T-cell (primary cell): ENCODE measurements at places on chromosomes 6 and 20.

GRCh38 chr6:53065266-53066076 is at the start of gene FBXO9:
Gene FBXO9 (plus strand): TSS chr6:53065404. CDS start chr6:53065790, 386 bp downstream.
- no peaks in the 10 kb centered on the region for H3K27me3 ChIP-seq
- peak; percentile 69 for DNase-seq
- no peaks in the 10 kb centered on the region for H3K36me3 ChIP-seq
- peak within 1 kb of the TSS; percentile 84 for H3K27ac ChIP-seq

GRCh38 chr6:63415286-63415685 is 95.5 kb upstream of the LGSN start:
- no peak overlapping the region for H3K27ac ChIP-seq
- no peaks in the 10 kb centered on the region for H3K4me1 ChIP-seq
- H3K36me3 ChIP-seq: no peaks in the 10 kb centered on the region
- no peaks in the 10 kb centered on the region for H3K27me3 ChIP-seq

GRCh38 chr20:49981218-49982071 is 1.3 kb upstream of the SNAI1 start:
- H3K27me3 ChIP-seq: peaks cover 30% of the 10 kb centered on the region
- H3K4me1 ChIP-seq: peaks cover 3% of the 10 kb centered on the region
- H3K36me3 ChIP-seq: no peaks in the 10 kb centered on the region
- no peak for DNase-seq

DNA sequence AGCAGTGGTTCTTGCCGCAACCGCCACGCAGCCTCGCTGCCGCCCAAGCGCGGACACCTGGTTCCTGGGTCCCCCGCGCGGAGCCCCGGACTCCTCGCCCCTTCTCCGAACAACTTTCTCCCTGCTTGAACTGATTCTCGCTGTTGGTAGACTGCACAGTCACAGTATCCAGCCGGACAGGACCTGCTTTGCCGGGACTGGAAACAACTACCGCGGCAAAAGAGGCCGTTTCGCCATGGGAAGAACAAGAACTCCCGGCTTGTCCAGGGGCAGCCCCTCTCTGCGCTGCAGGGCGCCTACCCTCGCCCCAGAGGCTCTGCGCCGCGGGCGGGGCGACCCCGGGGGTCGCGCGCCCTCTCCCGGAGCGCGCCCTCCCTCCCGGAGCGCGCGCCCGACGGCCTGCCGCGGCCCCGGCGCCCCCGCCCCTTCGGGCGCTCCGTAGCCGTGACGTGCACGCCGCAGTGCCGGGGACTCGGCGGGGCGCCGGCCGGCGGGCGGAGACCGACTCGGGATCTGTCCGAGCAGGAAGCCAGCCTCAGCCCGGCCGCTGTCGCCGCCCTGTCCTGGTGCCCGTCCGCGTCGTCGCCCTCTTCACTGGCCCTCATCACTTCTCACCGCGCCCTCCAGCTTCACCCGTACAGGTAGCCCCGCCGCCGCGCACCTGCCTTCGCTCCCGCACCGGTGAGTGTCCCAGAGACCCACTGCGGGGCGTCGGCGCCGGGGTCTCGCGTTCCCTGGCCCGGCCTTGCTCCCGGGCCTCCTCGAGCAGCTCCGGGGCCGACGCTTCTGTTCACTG is at the start of gene MYO6:
Gene MYO6 (plus strand): TSS at position 497 of the 796 bp plus-strand sequence. CDS start 68,309 bp downstream, outside the sequence.
- H3K4me3 ChIP-seq: peak within 1 kb of the TSS; percentile 80
- peaks cover 16% of the 10 kb centered on the region for H3K27me3 ChIP-seq
- H3K27ac ChIP-seq: no peak within 1 kb of the TSS
- DNase-seq: peak; percentile 28

DNA sequence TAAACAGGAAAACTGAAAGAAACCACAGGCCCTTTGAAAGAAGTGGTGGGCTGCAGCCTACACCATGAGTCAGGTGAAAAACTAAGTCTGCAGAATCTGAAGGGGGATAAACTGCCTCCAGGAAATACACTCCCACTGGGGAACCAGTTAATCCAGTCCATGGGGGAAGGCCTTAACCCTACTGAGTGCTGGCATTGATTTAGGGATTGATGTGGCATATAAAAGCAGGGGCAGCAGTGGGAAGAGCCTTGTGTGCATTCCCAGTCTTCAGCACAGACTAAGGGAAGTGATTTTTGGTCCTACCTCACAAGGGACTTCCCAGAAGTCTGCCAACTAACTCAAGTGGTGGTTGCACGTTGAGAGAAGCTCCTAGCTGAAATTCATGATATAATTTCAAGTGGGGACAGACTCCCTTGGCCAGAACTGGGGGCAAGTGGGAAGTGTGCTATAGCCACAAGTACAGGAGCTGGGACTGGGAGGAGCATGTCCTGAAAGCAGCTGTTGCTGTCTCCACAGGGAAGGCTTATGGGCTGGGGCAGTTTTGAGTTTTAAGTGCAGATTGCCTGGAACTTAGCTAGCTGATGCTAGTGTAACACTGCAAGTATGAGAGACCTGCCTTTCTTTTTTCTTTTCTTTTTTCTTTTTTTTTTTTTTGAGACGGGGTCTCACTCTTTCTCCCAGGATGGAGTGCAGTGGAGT is 31.2 kb downstream of the CITED2 start:
- DNase-seq: no peak
- no peaks in the 10 kb centered on the region for H3K36me3 ChIP-seq
- H3K4me1 ChIP-seq: peaks cover 10% of the 10 kb centered on the region

DNA sequence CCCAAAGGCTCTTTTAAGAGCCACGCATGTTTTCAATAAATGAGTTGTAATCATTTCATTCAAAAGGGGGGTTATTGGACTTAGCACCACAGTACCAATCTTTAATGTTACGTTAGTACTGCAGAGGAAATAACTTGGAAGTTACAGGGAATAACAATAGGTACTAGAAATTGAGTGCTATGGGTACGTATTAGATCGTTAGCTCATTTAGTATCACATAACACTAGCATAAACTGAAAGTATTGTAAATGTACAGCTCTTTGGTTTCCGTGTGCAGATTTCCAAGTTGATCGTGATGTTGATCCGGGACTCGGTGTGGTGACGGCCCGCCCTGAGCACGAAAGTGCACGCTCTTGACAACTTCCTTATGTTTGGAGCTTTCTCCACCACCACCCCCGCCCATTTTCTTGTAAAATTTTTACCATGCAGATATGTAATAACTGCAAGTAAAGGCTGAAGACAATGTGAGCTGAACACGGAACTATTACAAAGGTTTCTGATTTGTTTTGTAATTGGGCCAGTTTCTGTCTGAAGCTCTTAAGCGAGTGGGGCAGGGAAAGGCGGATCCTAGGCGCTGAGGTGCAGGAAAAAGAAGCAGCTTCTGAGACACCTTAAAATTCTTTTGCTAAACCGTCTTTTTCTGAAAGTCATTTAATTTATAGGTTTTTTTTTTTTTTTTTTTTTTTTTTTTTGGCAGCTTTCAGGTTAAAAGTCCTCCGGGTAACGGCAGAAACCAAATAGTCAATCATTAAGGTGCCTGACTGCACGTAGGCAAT is 71.5 kb downstream of the HFE start:
- peak overlapping the region; percentile 78 for H3K27ac ChIP-seq
- H3K4me3 ChIP-seq: peak overlapping the region; percentile 89
- peaks cover 15% of the 10 kb centered on the region for H3K4me1 ChIP-seq
- peak; percentile 71 for DNase-seq
- H3K27me3 ChIP-seq: no peaks in the 10 kb centered on the region
- H3K36me3 ChIP-seq: no peaks in the 10 kb centered on the region

DNA sequence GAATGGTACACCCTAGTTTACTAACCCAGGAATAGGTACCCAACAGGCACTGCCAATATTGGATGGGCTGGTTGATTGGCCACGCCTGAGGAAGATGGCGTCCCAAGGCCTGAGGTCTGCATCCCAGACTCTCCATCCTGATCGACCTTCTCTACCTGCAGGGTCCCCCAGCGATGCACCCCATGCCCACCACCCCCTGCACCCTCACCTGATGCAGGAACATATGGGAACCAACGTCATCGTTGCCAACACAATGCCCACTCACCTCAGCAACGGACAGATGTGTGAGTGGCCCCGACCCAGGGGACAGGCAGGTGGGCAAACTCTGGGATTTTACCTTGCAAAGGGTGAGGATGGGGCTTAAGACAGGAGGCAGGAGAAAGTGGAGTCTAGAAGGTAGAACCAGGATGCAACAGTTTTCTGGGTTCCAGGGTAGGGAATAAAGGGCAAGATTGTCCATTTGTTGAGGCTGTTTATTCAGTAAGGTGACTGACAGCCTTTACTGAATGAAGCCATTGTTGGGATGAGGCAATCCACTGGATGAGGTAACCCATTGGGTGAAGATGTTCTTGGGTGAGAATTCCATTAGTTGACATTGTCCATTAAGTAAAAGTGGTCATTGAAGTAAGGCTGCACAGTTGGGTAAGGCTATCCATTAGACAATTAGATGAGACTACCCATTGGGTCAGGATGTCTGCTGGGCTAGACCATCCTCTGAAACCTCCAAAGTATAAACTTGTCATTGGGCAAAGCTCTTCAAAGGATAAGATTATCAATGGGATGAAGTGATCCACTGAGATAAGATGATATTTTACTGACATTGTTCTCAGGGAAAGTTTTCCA is 47.3 kb upstream of the TTPAL start:
- H3K27me3 ChIP-seq: peaks cover 16% of the 10 kb centered on the region
- H3K4me3 ChIP-seq: no peak overlapping the region
- H3K27ac ChIP-seq: no peak overlapping the region
- H3K36me3 ChIP-seq: no peaks in the 10 kb centered on the region
- DNase-seq: no peak
- no peaks in the 10 kb centered on the region for H3K4me1 ChIP-seq

DNA sequence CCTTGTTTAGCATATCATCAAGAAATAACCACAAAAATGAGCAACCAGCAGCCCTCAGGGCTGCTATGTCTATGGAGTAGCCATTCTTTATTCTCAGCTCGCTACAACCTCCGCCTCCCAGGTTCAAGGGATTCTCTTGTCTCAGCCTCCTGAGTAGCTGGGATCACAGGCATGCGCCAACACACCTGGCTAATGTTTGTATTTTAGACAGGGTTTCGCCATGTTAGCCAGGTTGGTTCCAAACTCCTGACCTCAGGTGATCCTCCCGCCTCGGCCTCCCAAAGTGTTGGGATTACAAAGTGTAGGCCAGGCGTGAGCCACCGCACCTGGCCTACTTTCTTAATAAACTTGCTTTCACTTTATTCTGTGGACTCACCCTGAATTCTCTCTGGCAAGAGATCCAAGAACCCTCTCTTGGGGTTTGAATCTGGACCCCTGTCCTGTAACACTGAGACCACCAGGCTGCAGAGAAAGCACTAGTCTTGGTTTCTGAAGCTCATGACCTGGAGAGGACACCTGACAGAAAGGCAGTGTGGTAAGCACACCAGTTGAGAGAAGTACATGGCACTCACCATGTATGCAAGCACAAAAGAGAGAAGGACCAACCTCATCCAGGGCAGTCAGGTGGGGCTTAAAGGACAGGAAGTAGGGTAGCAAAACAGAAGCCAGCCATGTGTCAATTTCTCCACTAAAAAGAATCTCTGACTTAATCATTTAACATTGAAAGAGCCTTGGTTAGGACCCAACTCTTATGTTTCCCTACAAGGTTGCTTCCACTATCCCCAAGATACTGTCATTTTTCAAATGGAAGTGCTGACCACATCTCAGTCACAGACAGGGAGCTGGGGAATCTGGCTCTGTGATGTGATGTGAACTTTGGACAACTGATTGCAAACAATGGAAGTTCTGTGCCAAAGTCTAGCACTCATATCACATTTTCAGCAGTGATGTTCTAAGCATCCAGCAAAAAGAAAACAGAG is 97.4 kb upstream of the DST start:
- H3K27me3 ChIP-seq: no peaks in the 10 kb centered on the region
- no peak overlapping the region for H3K27ac ChIP-seq
- H3K4me3 ChIP-seq: no peak overlapping the region
- no peaks in the 10 kb centered on the region for H3K36me3 ChIP-seq

GRCh38 chr6:85405853-85406198 is 44.1 kb upstream of the NT5E start:
- H3K27me3 ChIP-seq: no peaks in the 10 kb centered on the region
- DNase-seq: no peak
- H3K4me1 ChIP-seq: no peaks in the 10 kb centered on the region
- H3K27ac ChIP-seq: no peak overlapping the region
- no peak overlapping the region for H3K4me3 ChIP-seq
